ENCODE measurements at places on chromosomes 2 and 18.

DNA sequence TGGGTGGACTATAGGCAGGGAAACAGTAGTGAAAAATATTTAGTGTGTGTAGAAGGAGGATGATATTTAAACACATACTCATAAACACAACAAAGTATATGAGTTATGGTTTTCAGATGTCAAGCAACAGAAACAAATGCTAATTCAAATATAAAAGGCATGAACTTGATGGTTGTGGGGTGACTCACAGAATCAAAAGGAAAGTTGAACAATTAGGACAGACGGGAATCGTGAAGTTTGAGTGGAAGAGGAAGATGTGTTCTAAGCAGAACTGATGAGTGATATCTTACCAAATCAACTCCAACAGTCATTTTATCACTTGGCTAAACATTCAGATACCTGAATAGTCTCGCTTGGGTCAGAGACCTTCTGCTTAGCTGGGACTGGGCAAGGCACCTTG is 53.6 kb upstream of the ITGA6 start:
- DNase-seq = no peak

DNA sequence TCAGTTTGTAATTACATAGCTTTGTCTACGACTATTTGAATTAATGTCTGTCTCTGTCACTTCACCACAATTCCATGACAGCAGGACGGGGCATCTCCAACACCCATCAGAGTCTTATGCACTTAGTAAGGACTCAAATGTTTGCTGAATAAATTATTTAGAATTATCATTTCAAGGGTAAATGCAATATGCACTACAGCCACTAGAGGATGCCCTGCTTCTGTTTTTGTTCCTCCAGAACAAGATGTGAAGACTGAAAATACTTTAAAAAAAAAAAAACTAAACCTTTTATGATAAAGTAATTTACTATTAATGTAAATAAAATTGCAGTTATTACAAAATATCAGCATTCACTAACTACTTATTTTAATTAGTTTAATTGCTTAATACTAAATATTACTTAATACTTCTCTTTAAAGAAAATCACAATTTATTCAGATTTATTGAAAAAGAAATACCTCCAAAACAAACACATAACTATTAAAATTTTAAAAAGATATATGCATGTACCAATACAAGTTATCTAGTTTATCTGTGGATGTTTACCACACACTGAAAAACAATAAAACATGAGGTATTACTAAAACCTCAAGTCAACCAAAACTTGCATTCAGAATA is 3.2 kb downstream of the PIGN start:
- DNase-seq = peak; percentile 38

- DNase-seq = no peak
These were observed 182.2 kb upstream of the ATP5MC3 start for GRCh38 chr2:175363699-175364098.

- no peak for DNase-seq
These were observed 137.6 kb upstream of the ID2 start for GRCh38 chr2:8544171-8544785.

DNA sequence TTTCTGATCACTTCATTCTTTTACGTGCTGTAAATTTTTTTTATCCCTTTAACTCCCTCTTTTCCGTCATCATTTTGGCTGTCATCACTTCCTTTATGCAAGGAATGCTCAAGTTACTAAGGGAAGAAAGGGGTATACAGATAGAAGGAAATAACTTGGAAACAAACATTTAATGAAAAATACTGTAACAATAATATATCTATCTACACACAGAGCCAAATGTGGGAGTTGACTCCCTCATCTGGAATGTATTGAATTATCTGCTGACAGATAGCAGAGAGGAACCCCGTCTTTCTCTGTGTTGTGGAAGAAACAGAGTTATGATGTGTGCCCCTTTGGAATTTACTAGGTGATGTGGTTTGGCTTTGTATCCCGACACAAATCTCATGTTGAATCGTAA is 182.5 kb upstream of the NXPH2 start:
- no peak for DNase-seq

DNA sequence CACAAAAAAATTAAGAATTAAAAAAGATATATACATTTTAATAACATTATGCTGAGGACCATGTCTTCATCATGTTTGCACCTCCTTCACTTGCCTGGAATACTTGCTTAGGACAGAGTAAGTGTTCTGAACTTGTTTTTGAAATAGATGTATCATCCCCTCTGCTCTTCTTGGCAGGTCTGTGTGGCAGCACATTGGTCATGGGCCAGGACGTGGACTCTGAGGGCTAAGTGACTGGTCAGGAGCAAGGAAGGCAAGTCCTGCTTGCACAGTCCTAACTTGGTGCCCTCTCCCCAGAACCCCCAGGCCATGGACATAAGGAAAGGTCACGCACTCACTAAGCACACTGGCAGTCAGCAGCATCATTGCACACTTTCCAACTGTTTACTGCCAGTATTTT is 95.8 kb downstream of the PTPRM start:
- no peak for DNase-seq

- peak; percentile 60 for DNase-seq
These were observed 115.4 kb upstream of the PKDCC start for GRCh38 chr2:41932241-41933045.

DNA sequence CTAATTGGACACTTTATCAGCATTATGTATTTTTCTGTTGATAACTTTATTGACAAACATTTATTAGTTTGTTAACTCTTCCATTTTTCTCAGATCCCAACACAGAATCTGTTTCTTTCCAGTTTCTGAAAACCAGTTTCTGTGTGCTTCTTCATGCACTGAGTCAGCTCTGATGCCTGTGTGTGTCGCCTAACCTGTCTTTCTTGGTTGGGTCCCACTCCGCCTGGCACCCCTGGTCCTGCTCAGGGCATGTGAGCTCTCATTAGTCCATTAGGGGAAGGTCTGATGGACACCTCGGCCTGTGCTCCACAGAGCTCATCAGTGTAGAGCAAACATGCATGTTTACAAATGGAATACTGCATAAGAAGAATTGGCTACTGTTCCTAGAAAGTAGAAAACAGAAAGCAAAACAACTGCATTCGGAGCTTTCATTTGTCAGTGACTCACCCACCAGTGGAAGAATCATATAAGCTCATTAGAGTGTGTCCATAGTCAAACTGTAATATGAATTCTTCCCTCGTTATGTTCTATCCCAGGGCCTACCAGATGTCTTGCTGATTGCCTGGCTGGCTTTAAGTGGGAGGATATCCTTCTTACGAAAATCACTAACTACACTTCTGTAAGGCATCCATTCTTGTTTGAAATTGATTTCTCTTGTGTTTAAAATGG is 137.7 kb downstream of the SNTG2 start:
- DNase-seq = no peak

- no peak for DNase-seq
These were observed 45.0 kb downstream of the FAP start for GRCh38 chr2:162198239-162198638.

GRCh38 chr2:241809383-241810306 is 652 bp downstream of the NEU4 start:
- no peak for DNase-seq

- DNase-seq = no peak
These were observed 214.5 kb downstream of the ZBTB7C start for GRCh38 chr18:48194591-48195181.

DNA sequence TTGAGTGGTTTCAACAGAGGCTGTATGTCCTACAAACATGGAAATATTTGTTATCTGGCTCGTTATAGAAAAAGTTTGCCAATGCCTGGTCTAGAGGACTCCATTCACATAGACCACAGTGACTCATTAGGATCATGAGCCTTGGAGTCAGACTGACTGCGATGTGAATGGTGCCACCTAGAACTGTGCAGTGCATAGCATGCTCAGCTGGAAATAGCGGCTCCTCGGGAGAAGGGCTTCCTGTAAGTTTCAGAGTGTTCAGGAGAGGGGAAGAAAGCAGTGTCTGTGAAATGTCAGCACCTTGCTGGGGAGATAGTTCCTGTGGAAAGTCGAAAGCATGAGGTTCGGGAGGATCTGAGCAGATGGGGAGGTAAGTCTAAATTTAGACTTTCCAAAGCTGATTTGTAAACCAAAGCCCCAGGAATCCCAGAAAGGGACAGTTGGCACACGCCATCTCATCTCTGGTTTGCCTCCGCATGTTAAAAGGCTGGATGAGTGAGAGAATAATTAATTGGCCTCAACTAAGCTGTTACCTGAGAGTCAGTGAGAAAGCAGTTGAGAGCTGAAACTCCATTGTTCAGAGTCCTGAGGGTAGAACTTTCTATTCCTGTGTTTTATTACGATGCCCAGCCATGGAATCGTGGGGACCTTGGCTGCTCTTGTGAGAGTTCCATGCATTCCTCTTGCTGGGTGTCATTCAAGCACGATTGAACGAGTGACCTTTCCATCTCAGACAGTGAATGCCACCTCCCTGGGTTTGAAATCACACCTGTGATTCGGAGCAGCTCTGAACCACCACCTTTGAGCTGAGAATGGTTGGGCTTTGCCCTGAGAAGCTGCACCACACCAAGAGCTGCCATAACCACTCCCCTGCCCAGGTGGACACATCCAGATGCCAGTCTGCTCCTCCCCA is 99.5 kb downstream of the MAPK4 start:
- no peak for DNase-seq

- DNase-seq = no peak
These were observed 443.1 kb downstream of the THSD7B start for GRCh38 chr2:137208431-137208891.

DNA sequence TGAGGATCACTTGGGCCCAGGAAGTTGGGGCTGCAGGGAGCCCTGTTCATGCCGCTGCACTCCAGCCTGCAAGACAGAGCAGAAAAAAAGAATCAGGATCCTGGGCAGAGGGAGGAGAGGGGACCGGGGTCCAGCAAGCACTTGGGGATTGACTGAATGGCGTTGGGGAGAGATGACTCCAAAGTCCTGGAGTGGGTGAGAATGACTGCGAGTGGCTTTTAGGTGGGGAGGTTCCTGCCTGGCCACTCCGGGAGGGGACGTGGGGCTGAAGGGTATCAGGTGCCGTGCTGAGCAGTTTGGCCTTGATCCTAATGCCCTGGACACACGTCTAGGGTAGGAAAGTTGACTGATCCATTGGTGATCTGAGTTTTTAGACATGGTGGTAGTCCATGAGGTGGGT is 3.5 kb upstream of the NFATC1 start:
- no peak for DNase-seq

DNA sequence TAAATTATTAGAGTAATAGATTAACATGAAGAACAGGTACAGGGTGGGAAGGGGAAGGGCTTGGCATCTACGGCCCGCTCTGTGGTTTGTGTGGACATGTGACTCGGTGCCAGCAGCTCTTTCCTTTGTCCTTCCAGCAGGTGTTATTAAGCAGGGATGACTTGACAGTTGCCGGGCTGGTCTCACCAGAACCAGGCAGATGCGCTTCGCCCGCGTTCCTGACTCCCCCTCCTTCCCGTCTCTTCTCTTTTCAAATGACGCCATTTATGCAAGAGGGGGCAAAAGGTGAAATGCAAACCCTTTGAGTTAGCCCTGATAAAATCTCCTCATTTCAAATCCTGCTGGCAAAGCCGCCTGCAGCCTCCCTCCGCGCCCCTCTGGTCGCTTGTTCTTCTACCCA is 38.9 kb upstream of the MGAT4A start:
- no peak for DNase-seq

DNA sequence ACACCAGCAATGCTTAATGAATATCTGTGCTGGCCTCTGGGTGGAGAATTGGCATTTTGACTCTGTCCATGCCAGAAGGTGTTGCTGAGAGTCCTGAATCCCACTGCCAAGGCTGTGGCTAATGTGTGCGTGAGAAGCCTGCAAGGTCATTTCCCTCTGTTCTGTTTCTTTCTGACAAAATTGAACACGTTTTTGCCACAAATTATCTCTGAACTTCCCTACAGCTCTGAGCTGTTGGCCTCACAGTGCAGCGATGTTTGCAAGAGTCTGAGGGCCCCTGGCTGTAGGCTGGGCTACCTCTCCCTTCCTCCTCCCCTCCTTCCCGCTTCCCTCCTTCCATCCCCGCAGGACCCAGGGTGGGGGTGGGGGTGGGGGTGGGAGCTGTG is 154.1 kb upstream of the HS6ST1 start:
- DNase-seq = peak; percentile 11

- DNase-seq = peak; percentile 78
These were observed 91.8 kb downstream of the CABLES1 start for GRCh38 chr18:23226930-23227725.

GRCh38 chr2:88739985-88740600 is 48.6 kb downstream of the RPIA start:
- peak; percentile 62 for DNase-seq

GRCh38 chr2:144625626-144626025 is 105.7 kb upstream of the ZEB2 start:
- no peak for DNase-seq

DNA sequence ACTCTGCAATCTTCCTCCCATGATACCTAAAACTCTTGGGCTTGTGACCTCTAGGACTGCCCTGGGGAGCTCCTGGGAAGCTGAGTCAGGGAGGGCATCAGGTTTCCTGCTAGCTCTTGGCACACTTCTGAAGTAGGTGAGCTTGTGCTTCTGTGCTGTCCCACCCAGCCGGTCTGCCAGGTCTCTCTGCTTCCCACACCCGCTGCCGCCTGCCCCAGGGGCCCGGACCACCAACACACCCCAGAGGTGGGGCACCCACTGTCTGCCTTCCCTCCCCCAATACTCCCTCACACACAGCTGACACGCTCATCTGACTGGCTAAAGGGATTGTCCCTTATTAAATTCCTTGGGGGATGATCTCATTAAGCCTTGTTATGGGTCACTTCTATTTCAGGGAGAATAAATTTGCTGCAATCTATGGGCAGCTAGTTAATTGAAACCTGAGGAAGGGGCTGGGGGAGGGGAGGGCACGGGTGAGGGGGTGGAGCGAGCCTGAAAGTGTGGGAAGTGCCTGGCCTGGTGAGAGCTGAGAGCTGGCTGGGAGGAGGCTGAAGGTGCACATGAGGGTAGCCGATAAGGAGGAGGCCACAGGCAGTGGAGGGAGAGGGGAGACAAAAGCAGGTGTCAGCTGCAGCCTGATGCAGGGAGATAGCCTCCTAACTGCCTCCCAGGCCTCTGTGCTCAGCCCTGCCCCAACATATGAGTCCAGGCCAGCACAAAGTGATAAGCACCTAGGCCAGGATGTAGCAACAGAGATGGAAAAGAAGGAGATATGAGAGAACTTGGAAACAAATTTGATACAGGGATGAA is 48.8 kb downstream of the HAUS1 start:
- no peak for DNase-seq

GRCh38 chr2:160550048-160550447 is 56.4 kb upstream of the RBMS1 start:
- DNase-seq = no peak

DNA sequence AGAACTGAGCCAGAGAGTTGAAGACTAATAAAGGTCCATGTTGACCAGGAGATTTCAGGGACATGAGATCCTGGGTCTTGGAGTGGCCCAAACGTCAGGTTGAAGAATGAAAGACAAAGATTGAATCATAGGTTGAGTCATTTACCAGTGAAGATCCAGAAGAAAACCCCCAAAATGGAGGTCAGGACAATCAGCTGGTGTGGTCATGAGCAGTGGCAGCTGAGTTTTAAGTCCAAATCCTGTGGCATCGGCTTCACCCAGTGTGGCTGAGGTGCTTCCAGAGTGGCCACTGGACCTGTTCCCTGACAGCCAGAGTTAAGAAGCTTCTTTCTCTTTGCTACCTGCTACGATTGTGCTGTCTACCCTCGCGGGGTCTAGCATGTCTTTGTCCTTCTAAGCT is 234.0 kb downstream of the BCL2 start:
- no peak for DNase-seq

- DNase-seq = no peak
These were observed 40.7 kb upstream of the CCDC150 start for GRCh38 chr2:196598846-196599245.

Data from HFF-Myc (cell line).